ENCODE measurements at places on chromosomes 13 and 19.

DNA sequence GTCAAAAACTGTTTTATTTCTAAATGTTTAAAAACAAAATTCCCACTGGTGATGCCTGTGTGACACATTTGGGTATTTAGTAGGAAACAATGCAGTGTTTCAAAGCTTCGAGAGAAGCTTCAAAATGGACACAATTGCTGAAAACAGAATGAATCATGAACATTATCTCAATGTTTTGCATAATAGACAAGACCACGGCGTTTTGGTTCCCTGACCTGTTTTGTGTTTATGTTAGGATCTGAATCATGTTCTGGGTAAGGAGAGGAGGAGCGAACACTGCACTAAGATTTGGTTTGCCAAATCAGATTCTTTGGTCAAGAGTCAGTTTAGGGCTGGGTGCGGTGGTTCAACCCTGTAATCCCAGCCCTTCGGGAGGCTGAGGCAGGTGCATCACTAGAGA, 42.2 kb downstream of the IFT88 start:
- DNase-seq = no peak

GRCh38 chr19:31145007-31145406, 204.2 kb downstream of the TSHZ3 start:
- DNase-seq = no peak

DNA sequence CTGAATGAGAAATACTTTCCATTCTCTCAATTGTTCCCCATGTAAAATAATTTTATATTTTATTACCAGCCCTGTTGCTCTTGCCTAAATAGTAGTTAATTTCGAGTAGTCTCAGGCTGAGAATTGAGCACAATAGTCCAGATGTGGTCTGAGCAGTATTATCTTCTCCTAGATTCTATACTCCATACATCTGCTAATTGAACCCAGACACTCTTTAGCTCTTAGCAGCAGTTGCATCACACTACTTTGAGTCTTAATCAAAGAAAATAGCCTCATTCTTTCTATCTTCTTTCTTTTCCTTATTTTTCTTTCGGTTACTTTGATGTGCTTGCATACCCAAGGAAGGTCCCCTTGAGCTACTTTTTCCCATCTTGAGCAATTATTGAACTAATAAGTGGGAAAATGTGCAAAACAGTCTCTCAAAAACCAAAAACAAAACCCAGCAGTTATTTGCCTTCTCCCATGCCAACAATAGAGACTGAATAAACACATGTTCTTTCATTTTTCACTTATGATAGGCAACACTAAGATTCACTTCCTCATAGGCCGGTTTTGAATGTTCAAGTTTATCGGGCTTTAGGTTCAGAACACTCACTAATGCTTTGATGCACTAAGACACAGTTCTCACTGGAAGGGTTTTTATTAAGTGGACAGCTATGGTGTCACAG, 204.5 kb downstream of the POU4F1 start:
- DNase-seq = no peak

DNA sequence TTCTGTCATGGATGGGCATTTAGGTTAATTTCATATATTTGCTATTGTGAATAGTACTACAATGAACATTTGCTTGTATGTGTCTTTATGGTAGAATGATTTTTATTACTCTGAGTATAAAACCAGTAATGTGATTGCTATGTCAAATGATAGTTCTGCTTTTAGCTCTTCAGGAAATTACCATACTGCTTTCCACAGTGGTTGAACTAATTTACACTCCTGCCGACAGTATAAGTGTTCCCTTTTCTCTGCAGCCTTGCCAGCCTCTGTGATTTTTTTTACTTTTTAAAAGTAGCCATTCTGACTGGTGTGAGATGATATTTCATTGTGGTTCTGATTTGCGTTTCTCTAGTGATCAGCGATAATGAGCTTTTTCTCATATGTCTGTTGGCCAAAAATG, 6.5 kb downstream of the SIGLEC7 start:
- DNase-seq = no peak

DNA sequence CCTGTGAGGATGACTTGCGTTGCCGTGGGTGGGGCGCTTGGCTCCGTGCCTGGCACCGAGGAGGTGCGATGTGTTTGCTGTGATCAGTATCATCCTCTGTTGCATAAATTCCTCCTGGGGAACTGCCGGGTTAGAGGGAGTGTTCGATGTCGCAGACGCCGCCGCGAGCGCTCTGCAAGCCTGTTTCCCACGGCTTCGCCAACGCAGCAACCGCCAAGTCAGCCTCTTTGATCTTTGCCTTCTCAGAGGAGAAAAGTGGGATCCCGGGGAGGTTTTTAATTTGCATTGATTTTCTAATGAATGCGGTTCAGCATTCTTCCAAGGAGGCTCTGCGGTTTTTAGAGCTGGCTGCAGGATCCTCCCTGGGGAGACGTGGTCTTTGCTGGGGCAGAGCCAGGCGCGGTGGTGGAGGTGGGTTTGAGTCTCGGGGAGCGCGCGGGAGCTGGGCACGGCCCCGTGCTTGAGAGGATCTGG, 7.6 kb downstream of the GPR32 start:
- DNase-seq = no peak
